Fibroblast of the conjunctiva (primary cell): ENCODE measurements at places on chromosomes 3 and 15.

DNA sequence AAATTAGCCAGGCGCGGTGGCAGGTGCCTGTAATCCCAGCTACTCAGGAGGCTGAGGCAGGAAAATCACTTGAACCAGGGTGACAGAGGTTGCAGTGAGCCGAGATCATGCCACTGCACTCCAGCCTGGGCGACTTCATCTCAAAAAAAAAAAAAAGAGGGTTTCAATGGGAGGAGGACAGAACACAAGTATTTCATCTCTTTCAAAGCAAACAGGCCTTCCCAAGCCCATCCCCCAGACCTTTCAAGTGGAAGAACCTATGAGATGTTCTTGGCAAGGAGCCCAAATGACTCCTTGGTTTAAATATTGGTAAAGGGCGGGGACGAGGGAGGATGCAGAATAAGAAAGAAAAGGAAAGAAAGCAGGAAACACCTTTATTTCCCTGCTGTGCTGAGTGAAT lies 62.2 kb upstream of the MCF2L2 start:
- DNase-seq = no peak

GRCh38 chr3:53030619-53031449 lies 15.0 kb downstream of the SFMBT1 start:
- no peak for DNase-seq

GRCh38 chr3:52299879-52300611 lies 12.4 kb downstream of the GLYCTK start:
- no peak for DNase-seq

GRCh38 chr15:70643783-70644125 lies 119.6 kb downstream of the UACA start:
- no peak for DNase-seq

GRCh38 chr3:17469520-17469919 lies 272.9 kb downstream of the TBC1D5 start:
- DNase-seq = no peak

DNA sequence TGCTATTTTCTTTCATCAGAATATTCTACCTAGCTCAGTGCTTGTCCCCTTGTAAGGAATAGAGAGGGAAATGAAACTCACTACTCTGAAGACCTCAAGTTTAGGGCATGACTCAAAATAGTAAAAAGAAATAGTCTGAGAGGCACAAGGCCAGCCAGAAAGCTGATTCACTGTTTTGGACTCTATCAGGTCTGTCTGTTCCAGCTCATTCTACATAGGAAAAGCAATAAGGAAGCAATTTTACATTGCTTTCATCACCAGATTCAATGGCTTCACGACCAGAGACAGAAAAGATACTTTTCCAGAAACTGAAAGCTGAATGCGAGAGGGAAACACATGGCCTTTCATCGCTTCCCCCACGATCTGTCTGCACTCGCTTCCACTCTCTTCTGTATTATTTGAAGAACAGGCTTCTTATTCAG lies 276.0 kb downstream of the GBE1 start:
- peak; percentile 70 for DNase-seq

DNA sequence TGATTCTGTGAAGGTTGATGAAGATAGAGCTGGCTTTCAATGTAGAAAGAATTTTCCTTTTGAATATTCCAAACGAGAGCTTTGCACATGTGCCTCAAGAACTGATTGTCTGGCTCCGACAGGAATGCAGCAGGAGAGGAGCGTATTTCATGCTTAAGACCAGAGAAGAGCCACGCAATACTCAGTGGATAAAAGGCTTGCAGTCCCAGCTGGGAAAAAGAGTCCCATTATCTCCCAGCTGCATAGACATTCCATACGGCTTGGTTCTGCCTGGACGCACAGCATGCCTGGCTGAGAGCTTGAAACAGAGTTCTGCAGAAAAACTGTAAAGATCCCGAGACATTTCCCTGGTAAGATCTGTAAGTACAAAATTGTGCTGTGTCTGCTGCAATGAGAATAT lies at the start of gene CNTN6:
Gene CNTN6, plus strand, starts transcription at position 254 of the 400 bp plus-strand sequence. CDS start 54,985 bp downstream, outside the sequence.
- no peak for DNase-seq

- DNase-seq = no peak
Measured at GRCh38 chr3:133475245-133476010, 75.6 kb downstream of the BFSP2 start.

- DNase-seq = no peak
Measured at GRCh38 chr3:116281313-116282143, 163.8 kb downstream of the LSAMP start.

DNA sequence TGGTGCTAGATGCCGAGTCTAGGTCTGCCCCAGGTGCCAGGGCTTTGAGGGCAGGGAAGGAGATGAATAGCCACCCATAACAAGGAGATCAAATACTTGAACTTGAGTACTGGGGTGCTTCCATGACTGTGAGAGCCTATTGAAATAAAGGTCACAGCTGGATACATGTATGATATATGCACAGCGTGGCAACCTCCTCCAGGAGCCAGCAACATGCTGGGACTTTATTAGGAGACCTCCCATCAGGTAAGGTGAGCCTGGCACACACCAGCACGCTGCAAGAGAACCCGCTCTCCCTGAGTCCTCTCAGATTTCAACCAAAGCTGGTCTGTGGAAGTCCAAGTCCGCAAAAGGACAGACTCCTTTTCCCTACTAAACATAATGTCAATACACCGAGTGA lies 10.5 kb upstream of the HES1 start:
- no peak for DNase-seq

- DNase-seq = no peak
Measured at GRCh38 chr3:77271306-77271705, 231.4 kb downstream of the ROBO2 start.

GRCh38 chr15:50813865-50814264 lies 48.4 kb upstream of the SPPL2A start:
- no peak for DNase-seq

DNA sequence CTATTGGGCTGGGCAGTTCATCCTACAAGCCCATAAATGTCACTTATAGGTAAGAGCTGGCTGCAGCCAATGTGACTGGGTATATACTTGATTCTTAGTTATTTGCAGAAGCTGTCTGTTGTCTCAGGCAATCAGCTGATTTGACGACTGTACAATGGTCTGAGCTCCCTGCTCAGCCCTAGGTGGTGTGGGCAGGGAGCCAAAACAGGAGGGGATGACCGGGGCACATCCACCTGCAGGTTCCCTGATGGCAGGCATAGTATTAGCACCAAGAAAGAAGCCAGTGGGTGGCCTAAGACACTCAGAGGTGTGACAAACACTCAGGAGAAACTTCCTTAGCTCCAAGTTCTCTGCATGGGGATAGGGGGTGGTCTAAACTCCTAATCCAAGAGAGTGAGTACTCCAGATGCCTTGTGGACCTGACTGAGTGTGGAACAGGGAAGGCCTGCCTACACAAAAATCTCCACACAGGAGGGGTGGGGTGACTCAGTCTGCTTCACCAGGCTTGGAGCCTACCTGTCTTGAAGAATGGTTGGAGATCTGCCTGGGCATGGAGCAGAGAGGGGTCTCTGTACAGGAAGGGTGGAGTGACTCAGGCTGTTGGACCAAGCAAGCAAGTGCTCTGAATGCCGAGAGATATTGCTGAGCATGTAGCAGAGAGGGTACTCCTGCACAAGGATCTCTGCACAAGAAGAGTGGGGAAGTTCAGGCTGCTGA lies 690.4 kb upstream of the NAALADL2 start:
- no peak for DNase-seq

DNA sequence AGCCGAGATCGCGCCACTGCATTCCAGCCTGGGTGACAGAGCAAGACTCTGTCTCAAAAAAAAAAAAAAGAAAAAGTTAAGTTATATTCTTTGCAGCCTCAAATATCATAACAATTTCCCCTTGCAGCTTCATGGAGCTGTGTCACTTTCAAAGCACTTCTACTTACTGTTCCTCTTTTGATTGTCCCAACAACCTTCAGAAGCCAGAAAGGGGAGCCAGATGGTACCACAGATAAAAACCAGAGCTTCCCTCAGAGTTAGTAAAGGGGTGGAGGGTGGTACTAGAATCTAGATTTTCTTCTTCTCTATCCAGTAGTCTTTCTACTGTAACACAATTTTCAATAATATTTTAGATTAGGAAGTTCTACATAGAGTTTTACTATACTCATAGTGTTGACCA lies 188.8 kb downstream of the TAFA4 start:
- no peak for DNase-seq

DNA sequence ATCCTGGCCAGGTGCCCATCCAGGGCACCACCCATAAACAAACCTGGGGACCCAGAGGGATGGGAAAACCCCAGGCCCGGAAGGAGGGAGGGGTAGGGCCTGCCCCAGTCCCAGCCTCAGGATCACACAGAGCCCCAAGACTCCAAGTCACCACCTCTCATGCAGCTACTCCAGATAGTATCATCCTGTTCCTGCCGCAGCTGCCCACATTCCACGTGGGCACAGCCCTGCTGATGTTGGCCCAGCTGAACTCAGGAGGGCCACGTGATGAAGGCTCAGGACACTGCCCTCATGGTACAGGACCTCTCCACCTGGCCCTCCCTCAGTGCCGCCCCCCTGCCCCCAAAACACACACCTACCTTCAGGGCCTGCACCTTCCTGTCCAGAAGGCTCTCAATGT lies 69.5 kb downstream of the CACNA2D2 start:
- DNase-seq = no peak

GRCh38 chr15:45720183-45720582 lies 85.4 kb downstream of the SQOR start:
- DNase-seq = no peak

GRCh38 chr3:179882292-179882691 lies 154.4 kb downstream of the PEX5L start:
- DNase-seq = no peak

DNA sequence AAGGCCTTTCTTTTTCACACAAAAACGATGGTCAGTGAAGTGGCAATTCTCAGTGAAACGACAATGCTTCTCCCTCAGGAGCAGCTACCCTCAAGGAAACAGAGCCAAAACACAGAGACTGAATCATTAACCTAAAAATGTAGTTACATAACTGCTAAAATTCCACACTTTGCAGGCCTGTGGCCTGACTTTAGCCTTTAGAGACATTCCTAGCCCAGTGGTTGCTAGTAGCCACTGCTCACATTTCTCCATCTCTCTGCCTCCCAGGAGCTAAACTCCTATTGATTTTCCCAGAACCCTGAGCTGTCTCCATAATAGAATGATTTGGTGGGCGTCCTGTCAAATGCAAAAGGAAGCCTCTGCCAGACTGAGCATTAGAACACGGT lies 630.1 kb upstream of the KCNMB2 start:
- DNase-seq = peak; percentile 17

DNA sequence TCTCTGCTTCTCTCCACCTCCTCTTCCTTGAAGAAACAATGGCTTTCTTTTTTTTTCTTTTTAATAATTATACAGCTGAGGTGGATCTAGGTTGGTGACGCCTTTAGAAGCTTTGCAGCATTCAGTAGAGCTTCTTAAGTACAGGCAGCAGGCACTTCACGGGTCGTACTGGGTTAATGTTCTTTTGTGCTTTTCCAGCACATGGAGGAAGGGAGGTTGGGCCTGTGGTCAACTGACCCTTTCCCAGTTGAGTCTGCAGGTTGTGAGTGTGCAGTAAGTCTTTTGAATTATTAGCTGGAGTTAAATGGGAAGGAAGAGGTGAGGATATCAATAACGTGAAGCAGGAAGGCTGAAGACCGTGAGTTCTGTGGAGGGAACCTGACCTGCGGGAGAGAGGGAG lies 7.0 kb downstream of the TRAK1 start:
- no peak for DNase-seq

DNA sequence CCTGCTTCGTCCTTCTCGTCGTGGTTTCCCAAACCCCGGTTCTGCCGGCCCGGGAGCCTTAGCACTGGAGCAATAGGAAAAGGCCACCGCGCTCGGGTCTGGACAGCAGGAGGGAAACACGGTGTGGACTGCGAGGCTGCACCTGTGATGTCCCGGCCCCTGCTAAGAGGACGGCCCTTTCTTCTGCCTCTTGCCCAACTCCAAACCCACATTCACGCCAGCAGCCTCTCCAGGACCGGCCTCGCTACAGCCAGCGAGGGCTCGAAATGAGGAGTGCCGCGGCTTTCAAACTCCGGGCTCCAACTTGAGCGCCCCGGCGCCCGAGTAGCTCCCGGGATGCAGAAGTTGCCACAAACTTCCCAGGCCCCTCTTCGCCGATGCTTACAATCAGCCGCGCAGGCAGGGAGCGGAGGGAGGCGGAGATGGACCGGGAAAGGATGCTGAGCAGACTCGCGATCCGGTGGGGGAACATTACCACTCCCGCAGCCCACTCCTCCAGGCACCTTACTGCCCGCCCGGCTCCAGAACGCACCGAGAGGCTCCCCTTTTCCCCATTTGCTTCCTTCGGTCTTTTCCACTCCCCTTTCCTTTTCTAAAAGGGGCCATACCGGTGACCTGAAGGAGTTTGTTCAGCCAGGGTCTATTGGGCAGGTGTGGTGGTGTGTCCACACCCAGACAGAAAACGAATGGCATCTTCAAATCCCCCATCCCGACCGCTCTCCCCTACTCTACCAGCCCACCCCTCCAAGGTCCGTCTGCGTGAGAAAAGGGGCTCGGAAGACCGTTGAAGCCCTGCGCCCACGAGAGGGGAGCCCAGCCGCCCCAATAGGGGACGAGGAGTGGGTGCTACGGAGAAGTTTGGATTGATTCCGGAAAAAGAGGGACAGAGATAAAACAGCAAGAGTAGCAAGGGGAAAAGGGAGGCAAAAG lies 18.8 kb upstream of the SATB1 start:
- no peak for DNase-seq

DNA sequence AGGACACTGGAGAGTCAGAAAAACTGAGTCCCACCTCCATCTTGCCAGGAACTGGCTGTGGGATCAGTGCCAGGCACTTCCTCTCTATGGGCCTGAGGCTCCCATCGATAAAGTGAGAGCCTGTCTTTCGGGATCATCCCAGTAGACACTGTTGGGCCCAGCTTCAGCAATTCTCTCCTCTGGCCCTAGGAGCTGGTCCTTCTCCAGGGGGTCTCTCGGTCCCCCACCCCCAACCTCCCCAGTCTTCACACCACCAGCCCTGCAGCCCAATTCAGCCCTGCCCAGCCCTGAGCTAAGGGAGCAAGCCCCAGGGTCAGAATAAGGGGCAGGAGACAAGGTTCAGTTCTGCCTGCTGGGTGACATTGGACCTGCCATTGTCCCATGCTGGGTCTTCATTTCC lies 4.5 kb upstream of the LCTL start:
- no peak for DNase-seq

DNA sequence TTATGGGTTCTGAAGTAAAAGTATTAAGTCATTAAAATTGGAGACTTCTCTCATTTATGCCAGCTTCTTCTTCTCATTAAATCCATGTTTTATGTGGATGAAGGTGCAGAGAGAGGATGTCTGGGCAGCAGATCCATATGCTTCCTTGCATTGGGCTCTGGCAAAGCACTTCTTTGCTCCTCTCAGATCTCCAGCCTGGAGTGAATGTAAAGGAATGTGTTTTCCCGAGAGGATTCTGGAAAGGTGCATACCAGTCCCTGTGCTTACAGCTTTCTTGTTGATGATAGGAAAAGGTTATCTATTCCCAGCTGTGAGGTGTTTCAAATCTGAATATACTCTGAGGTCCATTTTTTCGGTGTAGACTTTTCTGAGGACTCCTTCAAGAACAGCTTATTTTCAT lies 79.9 kb upstream of the PEX5L start:
- no peak for DNase-seq

DNA sequence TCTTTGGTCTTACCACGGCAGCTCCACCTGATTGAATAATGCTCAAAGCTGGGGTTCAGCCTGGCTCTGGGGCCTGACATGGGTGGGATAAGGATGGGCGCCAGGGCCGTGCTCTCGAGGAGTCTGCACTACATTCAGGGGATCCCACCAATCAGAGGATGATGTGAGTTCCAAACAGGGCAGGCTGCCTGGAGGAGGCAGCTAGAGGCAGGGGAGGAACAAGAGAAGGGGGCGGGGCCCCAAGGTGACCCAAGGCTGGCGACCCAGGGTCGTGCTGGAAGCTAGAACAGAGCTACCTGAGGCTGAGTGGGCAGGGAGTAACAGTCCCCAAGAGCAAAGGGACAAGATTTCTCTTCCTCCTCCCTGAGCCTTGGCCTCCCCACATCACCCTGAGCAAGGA lies 56.1 kb downstream of the PCSK6 start:
- no peak for DNase-seq
